ENCODE measurements at places on chromosomes 16 and 17.

DNA sequence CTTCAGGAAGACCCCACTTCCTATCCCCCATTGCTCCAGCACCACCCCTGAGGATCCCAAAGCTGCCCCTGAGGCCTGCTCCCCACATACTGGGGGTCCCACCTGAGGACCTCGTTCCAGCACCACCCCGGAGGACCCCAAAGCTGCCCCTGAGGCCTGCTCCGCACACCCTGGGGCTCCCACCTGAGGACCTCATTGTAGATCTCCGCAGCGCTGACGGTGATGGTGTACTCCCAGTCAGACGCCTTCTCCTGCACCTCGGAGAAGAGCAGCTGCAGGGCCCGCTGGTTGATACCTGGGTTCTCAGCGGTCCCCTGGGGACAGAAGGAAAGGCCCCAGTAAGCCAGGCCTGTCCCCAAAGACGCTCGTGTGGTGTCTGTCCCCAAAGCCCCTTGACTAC lies 26.4 kb downstream of the KATNB1 start:
- no peak for DNase-seq

DNA sequence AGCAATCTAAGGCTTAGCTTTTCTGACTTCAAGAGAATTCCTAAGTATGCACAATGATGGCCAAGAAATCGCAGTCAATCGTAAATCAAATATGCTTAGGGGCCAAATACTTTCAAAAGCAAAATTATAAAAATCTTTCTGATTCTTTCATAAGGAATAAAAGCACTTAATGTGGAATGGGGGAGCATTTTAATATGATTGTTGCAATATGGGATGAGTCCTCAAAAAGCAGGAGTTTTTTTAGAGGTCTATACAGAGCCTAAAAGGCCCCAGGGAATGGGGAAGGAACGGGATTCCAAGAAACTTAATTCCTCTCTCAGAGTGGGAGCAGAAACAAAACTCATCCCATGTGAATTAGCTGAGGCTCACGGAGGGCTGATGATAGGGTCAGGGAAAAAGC lies 14.7 kb upstream of the SLC39A11 start:
- no peak for DNase-seq

- no peak for DNase-seq
Measured at GRCh38 chr17:17200311-17200710, 5.8 kb downstream of the PLD6 start.

DNA sequence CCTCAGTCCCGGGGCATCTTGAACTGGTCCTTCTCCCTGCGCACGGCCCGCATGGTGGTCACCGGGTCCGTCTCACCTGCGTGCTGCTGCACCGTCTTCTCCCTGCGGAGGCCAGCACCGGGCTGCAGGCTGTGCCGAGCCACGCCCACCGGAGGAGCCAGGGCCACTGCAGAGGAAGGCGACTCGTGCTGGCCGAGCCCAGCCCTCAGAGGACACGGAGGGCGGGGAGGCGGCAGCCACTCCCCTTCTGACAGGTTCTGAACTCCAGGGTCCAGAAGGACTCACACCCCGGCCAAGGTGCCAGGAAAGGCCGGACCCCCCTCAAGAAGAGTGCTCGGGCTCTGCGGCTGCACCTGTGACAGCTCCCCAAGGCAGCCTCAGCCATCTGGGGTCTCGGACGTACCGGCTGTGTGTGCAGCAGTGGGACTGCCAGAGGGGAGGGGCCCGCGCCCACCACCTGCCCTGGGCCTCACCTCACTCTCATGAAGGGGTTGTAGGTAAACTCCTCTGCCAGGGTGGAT lies 15.8 kb upstream of the IGFALS start:
- no peak for DNase-seq

DNA sequence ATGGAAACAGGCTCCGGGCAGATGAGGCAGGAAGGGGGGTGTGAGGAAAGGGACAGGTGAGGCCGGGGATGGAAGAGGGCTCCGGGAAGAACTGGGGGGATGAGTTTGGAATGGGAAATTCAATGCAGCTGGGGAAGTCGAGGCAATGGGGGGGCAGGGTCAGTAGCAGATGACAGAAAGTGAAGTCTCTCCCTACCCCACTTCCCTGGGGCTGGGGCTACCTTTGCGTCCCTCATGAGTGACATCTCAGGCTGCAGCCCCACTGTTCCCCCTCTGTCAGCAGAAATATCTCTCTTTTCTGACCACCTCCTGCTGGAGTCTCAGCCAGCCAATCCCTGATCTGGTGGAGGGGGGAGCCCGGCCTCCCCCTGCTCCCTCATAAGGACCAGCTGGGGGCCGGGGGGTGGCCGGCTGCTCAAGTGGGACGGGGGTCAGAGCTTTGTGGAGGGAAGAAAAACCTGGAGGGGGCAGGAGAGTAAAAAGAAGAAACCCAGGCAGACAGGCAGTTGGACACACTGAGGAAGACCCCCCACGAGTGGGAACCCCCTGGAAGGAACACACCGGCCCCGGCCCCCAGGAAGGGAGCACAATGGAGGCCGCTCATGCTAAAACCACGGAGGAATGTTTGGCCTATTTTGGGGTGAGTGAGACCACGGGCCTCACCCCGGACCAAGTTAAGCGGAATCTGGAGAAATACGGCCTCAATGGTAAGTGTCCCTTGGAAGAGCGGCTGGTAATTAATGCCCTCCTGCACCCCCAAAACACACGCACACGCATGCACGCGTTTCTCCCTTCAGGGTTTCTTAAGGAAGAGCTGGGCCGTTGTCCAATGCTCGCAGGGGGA lies at the start of gene ATP2A1:
Gene ATP2A1 (plus strand): TSS at position 406 of the 844 bp plus-strand sequence. CDS start 184 bp downstream, at position 590.
- DNase-seq: no peak

GRCh38 chr16:56481468-56482122 lies 30.2 kb downstream of the OGFOD1 start:
- no peak for DNase-seq
